Left lung (tissue), 14 donors: ENCODE measurements at places on chromosomes 2 and 18. TPM values are rescaled to one million over a fixed set of nuclear protein-coding genes. Genes with fewer than 3 reads are reported as not detected.

Gene ZNF532
- 151 TPM for polyA plus RNA-seq

DNA sequence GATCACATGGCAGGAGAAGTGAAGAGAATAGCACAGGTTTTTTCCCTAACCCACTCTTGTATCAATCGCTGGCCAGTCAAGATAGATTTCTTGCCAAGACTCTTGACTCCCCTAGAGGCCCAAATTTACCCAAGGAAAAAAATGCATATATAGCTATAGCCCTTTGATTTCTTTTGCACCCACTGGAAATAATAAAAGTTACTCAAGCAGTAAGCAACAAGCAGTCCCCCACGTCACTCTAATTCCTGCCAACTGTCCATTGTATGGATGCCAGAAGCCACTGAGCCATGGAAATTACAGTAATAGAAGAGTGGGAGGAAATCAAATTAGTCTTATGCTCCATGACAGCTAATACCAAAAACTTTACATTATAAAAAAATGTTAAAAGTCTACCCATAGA lies 125.3 kb upstream of the SLC39A10 start:
- H3K4me3 ChIP-seq, result no peak overlapping the region
- H3K27me3 ChIP-seq, result no peaks in the 10 kb centered on the region
- no peak for DNase-seq
- H3K4me1 ChIP-seq, result peaks cover 46% of the 10 kb centered on the region

GRCh38 chr2:152064001-152064400 lies 34.8 kb downstream of the CACNB4 start:
- H3K4me1 ChIP-seq, result peaks cover 10% of the 10 kb centered on the region
- DNase-seq, result no peak
- H3K36me3 ChIP-seq, result no peaks in the 10 kb centered on the region
- no peak overlapping the region for H3K4me3 ChIP-seq
- no peaks in the 10 kb centered on the region for H3K27me3 ChIP-seq

Gene TRABD2A
- 23.8 TPM for polyA plus RNA-seq

DNA sequence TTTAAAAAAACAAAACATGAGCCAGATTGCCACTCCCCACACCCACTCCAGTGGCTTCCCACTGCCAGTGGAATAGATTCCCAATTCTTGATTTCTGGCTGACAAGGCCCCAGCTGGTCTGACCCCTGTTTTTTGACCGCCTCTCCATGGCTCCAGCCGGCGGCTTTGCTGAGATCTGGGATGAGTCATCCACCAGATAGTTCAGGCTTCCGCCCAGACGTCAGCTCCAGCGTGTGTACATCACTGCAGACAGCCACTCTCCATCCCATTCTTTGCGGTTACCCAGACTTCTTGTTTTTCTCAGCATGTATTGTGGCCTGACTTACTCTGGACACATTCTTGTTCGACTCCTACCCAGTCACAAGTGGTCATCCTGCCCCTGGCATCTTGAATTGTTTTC lies 227.9 kb downstream of the GBX2 start:
- H3K4me1 ChIP-seq, result no peaks in the 10 kb centered on the region
- DNase-seq, result peak; percentile 51
- H3K4me3 ChIP-seq, result no peak overlapping the region
- H3K27me3 ChIP-seq, result no peaks in the 10 kb centered on the region
- no peaks in the 10 kb centered on the region for H3K36me3 ChIP-seq
- no peak overlapping the region for H3K27ac ChIP-seq

DNA sequence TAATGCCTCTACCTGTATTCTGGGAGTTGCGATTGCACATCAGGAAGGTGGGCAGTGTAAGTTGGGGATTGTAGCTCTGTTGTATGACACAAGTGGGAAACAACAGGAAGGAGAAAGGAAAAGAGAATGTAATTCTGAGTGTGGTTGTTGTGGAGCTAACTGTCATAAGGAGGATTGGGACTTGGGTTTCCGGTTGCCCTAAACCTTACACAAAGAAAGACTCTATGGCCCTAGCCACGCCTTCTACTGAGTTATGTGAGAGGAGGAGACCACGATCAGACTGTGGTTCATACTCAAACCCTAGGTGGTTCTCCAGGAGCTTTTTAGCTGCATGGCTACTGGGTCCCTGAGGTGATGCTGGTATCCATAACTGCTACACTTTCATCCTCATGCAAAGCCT lies 86.5 kb downstream of the TANC1 start:
- no peak overlapping the region for H3K4me3 ChIP-seq
- no peaks in the 10 kb centered on the region for H3K27me3 ChIP-seq
- no peak for DNase-seq
- H3K36me3 ChIP-seq, result no peaks in the 10 kb centered on the region
